ENCODE measurements at places on chromosomes 2 and 18. TPM values are rescaled to one million over a fixed set of nuclear protein-coding genes. Genes with fewer than 3 reads are reported as not detected.

The CFC1B gene
- not detected for total RNA-seq

The SLC40A1 gene
- 18.4 TPM for total RNA-seq

The IL36G gene
- not detected for total RNA-seq

The INPP5D gene
- 2.7 TPM for total RNA-seq

The RTP5 gene
- total RNA-seq = 5.2 TPM

The ZNF804A gene
- total RNA-seq = 18.4 TPM

The LYG1 gene
- 0.74 TPM for total RNA-seq

The SLC14A1 gene
- 1.7 TPM for total RNA-seq

The DNER gene
- 75.7 TPM for total RNA-seq

The GRB14 gene
- total RNA-seq = 12.0 TPM

The TGFA gene
- total RNA-seq = 3.7 TPM

The POTEJ gene
- total RNA-seq = not detected

The TCF23 gene
- not detected for total RNA-seq

The XDH gene
- total RNA-seq = not detected

The IL18R1 gene
- total RNA-seq = not detected

The CSRNP3 gene
- total RNA-seq = 184 TPM

The CCDC148 gene
- 16.7 TPM for total RNA-seq

The HOXD4 gene
- not detected for total RNA-seq

The IL36RN gene
- total RNA-seq = not detected

The RGPD3 gene
- total RNA-seq = 0.98 TPM

The USP40 gene
- 11.3 TPM for total RNA-seq

The C1QL2 gene
- total RNA-seq = 4.4 TPM

The FIGLA gene
- not detected for total RNA-seq

The GPR45 gene
- total RNA-seq = 1.7 TPM

The VAMP8 gene
- total RNA-seq = 0.74 TPM
